ENCODE measurements at places on chromosomes 3 and 15.
A peak's percentile ranks its signal among the peaks of the same experiment; 100 is the strongest.

DNA sequence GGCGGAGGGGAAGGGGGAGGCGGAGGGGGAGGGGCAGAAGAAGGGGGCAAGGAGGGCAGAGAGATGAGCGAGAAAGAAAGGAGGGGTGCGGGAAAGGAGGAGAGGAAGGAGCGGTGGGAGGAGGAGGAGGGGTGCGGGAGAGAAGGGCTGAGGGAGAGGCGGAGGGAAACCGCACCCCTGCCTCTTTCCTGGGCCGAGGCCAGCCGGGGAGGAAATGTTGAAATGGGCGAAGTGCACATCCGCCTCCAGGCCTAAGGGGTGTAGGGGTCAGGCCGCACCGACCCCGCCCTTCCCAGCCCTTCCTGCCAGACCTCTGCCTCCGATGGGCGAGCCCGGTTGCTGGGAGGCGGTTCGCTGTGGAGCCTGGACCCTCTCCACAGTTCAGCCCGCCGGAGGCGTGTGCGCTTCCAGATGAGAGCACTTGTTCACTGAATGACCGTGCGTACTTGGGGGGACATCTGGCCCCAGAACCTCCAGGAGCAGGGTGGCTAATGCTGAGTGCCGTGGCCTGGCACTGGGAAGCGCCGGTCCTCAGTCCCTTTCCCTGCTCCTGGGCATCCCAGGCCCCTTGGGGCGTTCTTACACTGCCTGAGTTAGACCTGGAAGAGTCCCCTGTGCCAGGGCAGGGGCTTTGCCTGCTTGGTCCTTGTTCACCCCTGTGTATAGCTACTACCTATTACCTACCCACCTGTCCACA, 110.3 kb upstream of the KLF13 start:
- DNase-seq = peak; percentile 73

DNA sequence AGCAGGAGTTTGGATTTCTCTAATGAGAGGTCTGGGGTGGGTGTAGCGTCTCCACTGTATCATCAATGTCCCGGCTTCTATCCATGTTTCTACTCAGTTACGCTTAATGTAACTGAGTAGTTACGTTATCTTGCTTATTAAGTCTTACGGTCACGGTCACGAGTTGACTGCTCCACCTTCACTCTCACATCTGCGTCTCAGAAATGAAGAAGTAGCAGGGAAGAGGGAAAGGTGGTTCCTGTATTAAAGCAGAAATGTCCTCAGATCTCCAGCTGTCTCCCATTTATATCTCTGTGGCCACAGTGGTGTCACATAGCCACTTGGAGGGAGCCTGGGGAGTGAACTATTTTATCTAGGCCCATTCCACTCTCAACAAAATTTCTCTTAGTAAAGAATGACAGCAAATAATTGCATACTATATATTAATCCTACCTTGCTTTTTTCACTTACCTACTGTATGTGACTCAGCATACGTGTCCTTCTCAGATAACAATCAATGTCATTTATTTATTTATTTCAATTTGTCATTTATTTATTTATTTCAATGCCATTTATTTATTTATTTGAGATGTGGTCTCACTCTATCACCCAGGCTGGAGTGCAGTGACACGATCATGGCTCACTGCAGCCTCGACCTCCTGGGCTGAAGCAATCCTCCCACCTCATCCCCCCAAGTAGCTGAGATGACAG, 39.7 kb upstream of the RNU6-1 start:
- DNase-seq = no peak

- DNase-seq = no peak
Measured at GRCh38 chr3:175902226-175902625, 1043.1 kb downstream of the NAALADL2 start.

- no peak for DNase-seq
Measured at GRCh38 chr3:194532591-194532990, 45.8 kb upstream of the ATP13A3 start.

- DNase-seq = no peak
Measured at GRCh38 chr15:52257734-52258062, 37.9 kb downstream of the MYO5C start.

DNA sequence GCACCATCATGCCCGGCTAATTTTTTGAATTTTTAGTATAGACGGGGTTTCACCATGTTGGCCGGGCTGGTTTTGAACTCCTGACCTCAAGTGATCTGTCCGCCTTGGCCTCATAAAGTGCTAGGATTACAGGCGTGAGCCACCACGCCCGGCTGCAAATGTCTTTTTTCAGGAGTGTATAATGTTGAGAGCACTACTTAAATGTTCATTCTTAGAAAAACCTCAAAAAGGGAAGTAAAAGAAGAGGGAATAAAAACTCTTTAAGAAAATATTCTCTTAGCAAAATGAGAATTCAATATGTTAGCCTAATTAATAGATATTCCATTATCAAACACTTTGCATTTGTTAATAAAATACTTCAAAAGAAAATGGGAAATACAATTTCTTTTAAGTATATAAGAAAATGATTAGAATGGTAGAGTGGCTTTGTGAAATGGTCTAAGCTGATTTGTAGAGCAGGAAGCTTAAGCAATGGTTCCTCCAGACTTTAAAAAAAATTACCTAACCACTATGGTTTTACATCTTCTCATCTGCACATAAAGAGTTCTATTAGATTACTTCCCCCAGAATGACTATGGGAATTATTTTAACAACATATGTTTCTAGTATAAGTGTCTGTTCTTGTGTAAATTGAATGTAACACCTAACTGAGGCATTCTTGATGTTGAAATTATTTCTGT, 226.7 kb upstream of the ALCAM start:
- no peak for DNase-seq

- no peak for DNase-seq
Measured at GRCh38 chr3:124600765-124601164, 129.5 kb upstream of the UMPS start.

DNA sequence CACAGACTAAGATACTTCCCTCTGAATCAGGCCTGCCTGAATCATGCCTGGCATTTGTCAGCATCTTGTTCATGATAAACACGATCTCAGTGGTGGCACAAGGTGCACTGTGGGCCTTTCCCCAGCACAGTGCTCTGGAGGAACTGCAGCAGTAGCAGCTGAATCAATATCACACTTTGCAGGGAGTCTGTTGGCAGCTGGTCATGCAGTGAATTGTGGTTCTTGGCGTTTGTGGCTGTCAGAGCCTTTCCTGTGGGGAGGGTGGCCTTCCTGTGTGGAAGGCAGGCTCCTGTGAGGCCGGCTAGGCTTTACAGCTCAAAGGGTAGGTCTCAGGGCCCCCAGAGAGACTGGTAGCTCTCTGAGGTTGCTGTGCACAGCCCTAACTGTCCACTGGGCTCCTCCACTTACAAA, 54.4 kb upstream of the TLE3 start:
- DNase-seq = no peak

GRCh38 chr15:54045397-54045796, 67.2 kb downstream of the UNC13C start:
- no peak for DNase-seq

DNA sequence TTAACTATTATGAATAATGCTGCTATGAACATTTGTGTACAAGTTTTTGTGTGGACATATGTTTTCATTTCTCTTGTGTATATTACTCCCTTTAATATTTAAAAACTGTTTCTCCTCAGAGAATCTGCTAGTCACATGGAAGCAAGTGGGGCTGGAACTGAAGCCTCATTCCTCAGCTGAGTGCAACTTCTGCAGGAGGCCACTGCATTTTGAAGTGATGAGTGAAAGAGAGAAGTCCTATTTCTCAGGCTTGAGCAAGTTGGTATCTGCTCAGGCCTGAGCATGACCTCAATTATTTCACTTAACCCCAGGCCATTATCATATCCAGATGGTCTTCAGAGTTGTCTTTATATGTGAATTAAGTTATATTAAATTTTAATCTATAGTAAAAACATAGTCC, 11.5 kb downstream of the TLR9 start:
- no peak for DNase-seq

- DNase-seq = no peak
Measured at GRCh38 chr15:66560856-66561525, 4.8 kb downstream of the LCTL start.

- peak; percentile 86 for DNase-seq
Measured at GRCh38 chr15:29668120-29668602, 154.1 kb downstream of the TJP1 start.

- no peak for DNase-seq
Measured at GRCh38 chr3:141680620-141681389, 57.3 kb upstream of the RNF7 start.

GRCh38 chr3:172692751-172693338, 18.0 kb downstream of the NCEH1 start:
- no peak for DNase-seq

DNA sequence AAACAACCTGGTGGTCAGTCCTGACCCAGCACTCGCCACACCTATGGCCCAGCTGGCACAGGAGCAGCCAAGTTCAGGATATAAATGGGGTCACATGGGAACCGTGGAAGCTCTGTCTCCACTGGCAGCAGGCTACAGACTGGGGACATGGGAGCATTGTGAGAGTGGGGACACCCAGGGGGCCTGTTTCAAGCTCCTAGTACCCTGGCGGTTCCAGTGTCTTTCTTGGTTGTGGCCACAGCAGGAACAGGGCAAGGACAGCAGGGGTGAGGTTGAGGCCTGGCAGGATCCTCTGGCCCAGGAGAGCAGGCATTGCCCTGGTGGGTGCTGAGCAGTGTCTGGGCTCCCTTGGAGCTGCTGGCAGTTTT, 1.9 kb downstream of the CSK start:
- DNase-seq = no peak

- DNase-seq = no peak
Measured at GRCh38 chr15:73741321-73741836, 11.8 kb downstream of the INSYN1 start.

DNA sequence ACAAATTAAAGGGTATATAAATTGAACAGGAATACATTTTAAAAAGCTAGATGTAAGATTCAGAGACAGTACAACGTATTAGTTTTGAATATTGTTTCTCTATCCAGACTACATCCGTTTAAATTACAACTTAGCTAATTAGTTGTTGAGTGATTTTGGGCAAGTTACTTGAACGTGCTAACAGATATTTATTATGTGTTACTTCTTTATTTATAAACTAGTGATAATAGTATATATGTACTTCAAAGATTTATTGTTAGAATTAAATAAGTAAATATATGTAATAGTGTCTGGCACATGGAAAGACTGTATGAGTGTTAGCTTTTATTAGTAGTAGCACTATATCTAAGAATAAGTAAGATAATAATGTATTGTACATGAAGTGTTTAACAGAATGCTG, 92.0 kb upstream of the GBE1 start:
- DNase-seq = no peak

GRCh38 chr15:52288051-52288942, 7.3 kb downstream of the MYO5C start:
- DNase-seq = no peak
